D341Med (cell line): ENCODE measurements at places on chromosomes 16 and 17.

GRCh38 chr16:14284371-14284770 is 213.3 kb downstream of the MRTFB start:
- no peak for DNase-seq

DNA sequence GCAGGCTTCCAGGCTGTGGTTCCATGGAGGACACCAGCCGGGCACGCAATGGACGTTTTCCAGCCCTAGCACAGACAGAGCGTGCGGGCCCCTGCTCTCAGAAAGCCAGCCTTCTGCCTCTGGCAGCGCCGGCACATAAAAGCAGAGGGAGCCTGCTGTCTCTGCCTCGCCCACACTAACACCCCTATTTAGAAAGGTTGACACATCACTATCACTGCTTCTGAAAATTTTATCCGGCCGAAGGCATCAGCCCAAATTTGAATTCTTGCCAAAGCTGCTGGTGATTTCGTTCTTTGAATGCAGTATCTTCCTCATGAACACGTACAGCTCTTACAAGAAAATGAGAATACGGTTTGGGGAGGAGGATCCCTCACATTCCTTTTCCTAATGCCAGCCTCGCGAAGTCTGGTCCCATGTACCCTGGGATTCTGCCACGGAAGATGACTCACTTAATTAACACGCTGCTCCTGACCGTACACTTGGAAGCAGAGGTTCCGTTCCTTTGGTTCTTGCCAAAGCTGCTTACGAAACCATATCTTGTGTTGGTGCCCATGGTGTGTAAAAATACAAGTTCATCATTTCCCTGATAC is 1.3 kb upstream of the RAB11FIP3 start:
- no peak for DNase-seq

DNA sequence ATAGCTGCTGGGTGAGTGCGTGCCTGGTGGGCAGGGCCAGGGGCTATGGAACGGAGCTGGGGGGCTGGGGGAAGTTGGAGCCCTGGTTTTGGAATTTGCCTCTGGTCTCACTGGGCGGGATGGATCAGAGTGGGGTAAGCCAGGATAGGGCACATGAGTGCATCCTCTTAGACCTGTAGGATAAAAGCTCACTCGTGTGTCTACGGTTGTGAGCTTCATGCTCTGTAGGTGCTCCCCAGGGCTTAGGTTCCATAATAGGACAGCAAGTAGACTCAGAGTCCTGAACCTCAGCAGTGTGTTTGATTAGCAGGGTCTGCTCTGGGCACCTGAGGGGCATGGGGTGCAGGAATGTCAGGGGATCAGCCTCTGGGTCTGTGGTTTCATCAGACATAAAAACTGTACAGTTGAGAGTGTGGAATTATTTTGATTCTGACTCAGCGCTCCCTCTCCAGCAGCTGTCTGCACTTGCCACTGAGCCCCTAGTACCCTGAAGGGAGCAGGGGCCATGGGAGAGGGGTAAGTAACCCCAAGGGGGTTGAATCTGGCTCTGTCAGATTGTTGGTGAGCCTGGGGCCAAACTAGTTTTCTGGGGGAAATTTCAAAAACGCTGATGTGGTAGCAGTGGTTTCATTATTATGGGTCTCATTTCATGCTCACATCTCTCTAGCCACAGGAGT is 84.2 kb upstream of the LGALS9 start:
- DNase-seq = no peak

- DNase-seq = no peak
Observed at GRCh38 chr17:68461589-68461988, 4.3 kb upstream of the WIPI1 start.

GRCh38 chr17:66830451-66830850 is 4.5 kb upstream of the CACNG5 start:
- DNase-seq = no peak

DNA sequence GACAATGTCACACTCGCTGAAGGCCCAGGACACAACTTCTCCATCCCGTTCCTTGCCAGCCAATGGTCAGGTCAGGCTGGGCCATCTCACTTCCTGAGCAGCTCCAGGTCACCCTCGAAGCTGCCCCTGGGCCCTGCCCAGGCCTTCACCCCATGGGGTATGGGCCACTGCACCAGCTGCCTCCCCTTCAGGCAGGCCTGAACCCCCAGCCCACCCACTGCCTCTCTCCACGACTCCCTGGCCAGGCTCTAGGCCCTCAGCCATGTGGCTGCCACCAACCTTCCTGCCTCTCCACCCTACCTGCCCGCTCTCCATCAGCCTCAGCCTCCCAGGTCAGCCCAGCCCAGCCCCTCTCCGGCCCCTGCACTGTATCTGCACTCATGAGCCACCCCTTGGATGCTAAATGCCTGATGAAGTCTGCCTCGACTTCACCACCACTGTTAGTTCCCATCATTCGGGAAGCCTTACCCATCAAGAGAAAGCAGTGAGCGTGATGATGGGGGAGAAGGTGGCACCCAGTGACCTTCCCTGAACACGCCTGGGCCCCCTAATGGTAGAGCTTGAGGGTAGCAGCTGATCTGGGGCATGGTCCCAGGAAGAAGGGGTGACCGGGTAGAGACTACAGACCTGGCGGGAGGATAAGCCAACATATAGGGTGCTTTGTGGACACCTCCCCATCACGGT is 30.9 kb upstream of the C16orf95 start:
- DNase-seq = no peak
